ENCODE measurements at places on chromosomes 2 and 18.

DNA sequence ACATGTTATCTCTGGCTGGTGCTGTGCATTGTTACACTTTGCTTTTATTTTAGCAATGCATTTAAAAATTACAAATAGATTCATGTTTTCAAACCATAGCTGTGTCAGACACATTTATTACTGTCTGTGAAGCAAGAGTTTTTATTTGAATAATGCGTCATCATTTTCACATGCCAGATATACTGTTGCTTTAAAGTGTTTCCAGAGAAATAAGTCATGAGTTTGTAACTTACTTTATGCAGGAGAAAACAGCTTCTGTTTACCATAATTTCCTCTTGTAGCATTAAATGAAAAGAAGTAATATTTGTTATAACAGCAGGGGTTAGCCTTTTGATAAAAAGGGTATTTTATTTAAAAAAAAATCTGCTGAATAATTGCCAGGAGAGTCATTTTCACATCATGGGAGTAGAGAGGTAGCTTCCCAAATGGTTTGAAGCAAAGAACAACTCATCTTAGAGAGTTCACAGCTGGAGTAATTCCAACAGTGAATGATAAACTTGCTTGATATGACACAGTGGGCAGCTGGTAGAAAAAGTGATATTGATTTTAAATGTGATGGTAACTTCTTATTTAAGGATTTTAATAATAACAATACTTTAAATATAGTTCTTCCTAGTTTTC, 1274.5 kb upstream of the CRIM1 start:
- no peak for DNase-seq

GRCh38 chr2:128145651-128146050, 54.7 kb downstream of the UGGT1 start:
- no peak for DNase-seq

- peak; percentile 30 for DNase-seq
Observed at GRCh38 chr18:30970196-30970816, 72.2 kb downstream of the DSC3 start.

DNA sequence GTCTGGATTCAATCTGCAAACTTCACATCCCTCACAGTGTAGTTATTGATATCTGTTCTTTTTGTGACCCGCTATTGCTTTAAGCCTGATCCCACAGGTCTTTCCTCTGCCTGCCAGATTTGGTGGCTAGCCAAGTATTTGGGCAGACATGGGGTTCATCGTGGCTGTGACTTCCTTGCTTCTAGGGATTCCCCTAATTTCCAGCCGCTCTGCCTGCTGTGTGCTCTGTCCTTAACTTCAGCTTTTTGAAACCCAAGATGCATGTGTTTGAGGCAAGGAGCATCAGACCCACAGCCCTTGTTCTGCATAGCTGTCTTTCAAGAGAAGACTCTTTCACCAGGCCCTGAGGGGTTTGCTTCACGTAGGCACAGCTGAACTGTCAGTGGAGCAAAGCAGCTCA, 54.2 kb downstream of the NCAPH start:
- DNase-seq = no peak

- DNase-seq = no peak
Observed at GRCh38 chr2:2795438-2796091, 464.5 kb upstream of the MYT1L start.

GRCh38 chr18:21191596-21192307, 50.3 kb upstream of the GREB1L start:
- peak; percentile 40 for DNase-seq

GRCh38 chr2:223832241-223832903, 5.0 kb downstream of the AP1S3 start:
- DNase-seq = no peak
